ENCODE measurements at places on chromosomes 11 and 22.

DNA sequence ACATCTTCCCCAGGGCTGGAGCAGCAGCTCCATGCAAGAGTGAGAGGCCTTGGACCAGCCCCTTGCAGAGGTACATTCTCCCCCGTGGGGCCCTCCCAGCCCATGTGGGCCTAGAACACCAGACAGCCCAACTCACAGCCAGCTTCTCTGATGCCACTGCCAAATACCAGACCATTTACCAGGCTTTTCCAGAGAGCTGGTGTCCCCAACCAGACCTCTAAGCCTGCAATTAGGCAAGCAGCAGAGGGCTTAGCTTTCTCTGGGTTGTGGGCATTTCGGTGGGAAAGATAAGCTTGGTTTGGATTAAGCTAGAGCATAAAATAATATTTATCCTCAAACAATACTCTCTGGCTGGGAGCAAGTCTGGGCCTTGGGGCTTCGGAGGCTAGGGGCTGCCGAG lies 75.6 kb downstream of the TP53I11 start:
- no peak for DNase-seq

GRCh38 chr11:61553373-61554171 lies 27.3 kb downstream of the SYT7 start:
- DNase-seq: no peak

DNA sequence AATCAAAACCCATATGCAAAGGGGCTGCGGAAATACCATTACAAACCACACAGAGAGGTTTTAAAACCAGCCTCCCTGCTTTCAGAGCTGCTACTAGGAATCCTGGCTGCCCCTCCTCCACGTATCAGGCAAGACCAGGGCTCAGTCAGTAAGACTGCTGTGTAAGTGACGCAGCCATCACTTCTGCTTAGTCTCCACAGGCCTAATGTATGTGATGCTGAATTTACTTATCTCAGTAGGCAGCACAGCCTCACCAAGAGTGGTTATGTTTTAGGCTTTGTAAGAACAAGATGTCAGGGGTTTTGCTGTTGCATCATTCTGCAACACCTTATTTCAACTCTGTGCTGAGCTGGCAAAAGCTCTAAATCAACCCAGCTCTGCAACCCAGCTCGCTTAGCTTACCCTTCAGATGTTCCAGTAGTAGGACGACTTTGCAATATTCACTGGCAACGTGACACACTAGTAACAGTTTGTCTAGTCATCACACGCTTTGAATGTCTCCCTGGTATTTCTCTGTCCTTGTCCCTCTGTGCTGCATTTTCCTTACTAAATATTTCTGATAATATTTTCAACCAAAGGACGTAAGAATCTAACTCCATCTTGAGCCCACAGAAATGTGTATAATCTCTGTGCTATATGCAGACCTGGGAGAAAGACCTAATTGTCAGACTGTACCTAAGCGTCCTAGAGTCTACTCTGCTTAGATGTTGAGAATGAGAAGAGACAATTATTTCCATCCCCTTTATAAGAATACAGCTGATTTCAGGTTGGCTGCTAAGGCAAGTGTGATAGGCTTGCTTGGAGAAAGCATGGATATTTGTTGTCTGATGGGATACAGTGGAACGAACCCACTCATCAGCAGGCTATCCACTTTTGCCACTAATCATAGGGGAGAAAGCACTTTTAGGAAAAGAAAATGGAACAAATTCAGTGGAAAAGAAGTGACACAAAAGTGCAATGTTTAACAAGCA lies 72.2 kb downstream of the LARGE2 start:
- DNase-seq: peak; percentile 49

GRCh38 chr11:120386774-120387371 lies 50.7 kb downstream of the ARHGEF12 start:
- DNase-seq: no peak

- DNase-seq: peak; percentile 95
Observed at GRCh38 chr11:8671193-8671612, 11.3 kb downstream of the TRIM66 start.

GRCh38 chr22:23093051-23093788 lies 22.9 kb downstream of the GNAZ start:
- DNase-seq: no peak

DNA sequence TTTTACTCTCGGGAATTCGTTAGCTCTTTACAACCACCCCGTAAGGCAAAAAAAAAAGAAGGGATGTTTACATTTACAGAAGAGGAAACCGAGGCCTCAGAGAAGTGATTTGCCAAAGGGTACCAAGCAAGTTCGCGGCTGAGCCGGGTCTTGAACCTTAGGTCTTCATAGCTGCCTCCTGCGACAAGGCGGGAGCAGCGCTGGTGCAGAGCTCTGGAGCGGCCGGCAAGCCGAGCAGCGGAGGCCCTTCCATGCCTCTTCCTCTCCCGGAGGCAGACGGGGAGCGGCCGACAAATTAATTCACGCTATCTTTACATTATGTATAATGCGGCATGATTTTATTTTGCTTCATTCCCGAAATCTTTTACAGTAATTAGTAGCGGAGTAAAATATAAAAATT lies 536.3 kb downstream of the INSC start:
- no peak for DNase-seq

- peak; percentile 34 for DNase-seq
Observed at GRCh38 chr22:45358127-45358526, 48.4 kb downstream of the FAM118A start.

- DNase-seq: no peak
Observed at GRCh38 chr11:76044750-76045320, 161.5 kb downstream of the WNT11 start.

GRCh38 chr11:20368438-20368837 lies 4.9 kb downstream of the HTATIP2 start:
- no peak for DNase-seq

GRCh38 chr11:24206511-24206910 lies 290.3 kb upstream of the LUZP2 start:
- no peak for DNase-seq

DNA sequence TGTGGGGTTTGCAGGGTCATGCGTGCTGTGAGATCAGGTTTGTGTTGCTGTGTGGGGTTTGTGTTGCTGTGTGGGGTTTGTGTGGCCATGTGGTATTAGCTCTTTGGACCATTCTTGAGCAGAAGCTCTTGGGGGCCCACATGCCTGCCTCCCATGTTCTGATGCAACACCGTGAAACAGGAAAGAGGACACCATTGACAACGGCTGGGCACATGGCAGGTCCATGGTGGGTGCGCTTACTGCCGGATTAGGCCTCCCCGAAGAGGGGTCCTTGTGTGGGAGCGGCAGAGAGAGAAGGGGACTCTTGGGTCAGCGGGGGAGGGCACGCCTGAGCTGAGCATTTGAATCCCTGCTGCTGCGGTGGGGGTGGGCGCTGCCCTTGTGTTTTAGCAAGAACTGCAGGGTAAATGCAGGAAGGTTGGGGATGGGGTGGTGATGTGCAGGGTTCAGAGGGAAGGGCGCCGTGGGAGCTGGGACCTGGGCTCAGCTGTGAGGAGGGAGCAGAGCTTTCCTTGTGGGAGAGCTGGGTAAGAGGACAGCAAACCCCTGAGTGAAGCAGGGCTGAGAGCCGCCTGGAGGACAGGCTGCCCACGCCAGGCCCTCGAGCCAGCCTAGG lies 361.5 kb downstream of the TBC1D22A start:
- DNase-seq: no peak
